ENCODE measurements at places on chromosomes 7 and 10. TPM values are rescaled to one million over a fixed set of nuclear protein-coding genes. Genes with fewer than 3 reads are reported as not detected.

GRCh38 chr10:101007915-101008822 is 8.6 kb downstream of the LZTS2 start:
- H3K4me3 ChIP-seq = no peak overlapping the region
- H3K36me3 ChIP-seq = no peaks in the 10 kb centered on the region
- peaks cover 7% of the 10 kb centered on the region for H3K4me1 ChIP-seq
- no peaks in the 10 kb centered on the region for H3K27me3 ChIP-seq
- H3K27ac ChIP-seq = no peak overlapping the region

DNA sequence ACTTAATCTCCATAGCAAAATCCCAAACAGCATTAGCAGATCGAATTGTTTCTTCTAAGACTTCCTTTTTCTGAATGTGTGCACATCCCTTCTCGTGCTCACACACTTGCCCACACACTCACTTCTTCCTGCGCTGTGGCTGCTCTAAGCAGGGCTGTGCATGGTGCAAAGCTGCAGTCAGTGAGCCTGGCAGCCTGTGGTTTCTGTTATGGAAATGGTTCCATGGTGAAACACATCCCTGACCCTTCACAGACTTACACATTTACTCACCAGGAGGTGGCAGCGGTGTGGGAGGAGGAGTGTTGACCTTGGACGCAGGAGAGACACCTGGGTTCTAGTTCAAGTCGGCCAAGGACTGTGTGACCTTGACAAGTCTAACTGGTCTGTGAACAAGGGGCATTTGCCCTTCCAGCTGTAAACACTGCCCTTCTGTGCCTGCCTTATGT is 24.9 kb downstream of the MTURN start:
- H3K4me3 ChIP-seq = no peak overlapping the region
- H3K27ac ChIP-seq = no peak overlapping the region
- DNase-seq = peak; percentile 66
- peaks cover 54% of the 10 kb centered on the region for H3K4me1 ChIP-seq

- H3K4me3 ChIP-seq = no peak overlapping the region
- no peaks in the 10 kb centered on the region for H3K4me1 ChIP-seq
- H3K36me3 ChIP-seq = no peaks in the 10 kb centered on the region
- DNase-seq = no peak
- H3K27ac ChIP-seq = no peak overlapping the region
- no peaks in the 10 kb centered on the region for H3K27me3 ChIP-seq
These were observed 953.9 kb upstream of the ZNF722 start for GRCh38 chr7:63044721-63045120.

GRCh38 chr7:100863406-100863950 is 3.7 kb upstream of the TRIP6 start:
- no peaks in the 10 kb centered on the region for H3K27me3 ChIP-seq
- DNase-seq = no peak
- H3K4me1 ChIP-seq = peaks cover 8% of the 10 kb centered on the region
- no peak overlapping the region for H3K4me3 ChIP-seq

GRCh38 chr7:503575-504111 is 16.0 kb downstream of the PDGFA start:
- H3K4me1 ChIP-seq = no peaks in the 10 kb centered on the region
- no peak overlapping the region for H3K4me3 ChIP-seq
- peaks cover 9% of the 10 kb centered on the region for H3K36me3 ChIP-seq
- DNase-seq = no peak
- H3K27ac ChIP-seq = no peak overlapping the region

DNA sequence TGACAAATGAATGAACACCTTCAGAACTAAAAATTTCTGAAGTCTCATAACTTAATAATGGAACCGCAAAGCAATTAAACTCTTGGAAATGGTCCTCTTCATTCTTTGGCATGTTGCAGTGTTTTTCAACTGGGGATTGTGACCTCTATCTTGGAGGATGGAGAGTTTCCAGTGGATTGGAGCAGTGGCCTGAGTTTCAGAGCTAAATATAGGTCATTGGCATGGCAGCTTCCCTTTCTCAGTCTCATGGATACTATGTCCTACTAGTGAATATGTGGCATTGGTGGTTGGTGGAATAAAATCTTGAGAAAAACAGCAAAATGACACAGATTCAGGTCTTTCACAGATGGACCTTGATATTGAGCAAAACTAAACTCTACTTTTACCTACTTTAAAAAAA is 24.1 kb upstream of the EPC1 start:
- H3K27ac ChIP-seq = no peak overlapping the region
- H3K27me3 ChIP-seq = no peaks in the 10 kb centered on the region
- no peak overlapping the region for H3K4me3 ChIP-seq
- peaks cover 17% of the 10 kb centered on the region for H3K36me3 ChIP-seq
- H3K4me1 ChIP-seq = peaks cover 52% of the 10 kb centered on the region
- no peak for DNase-seq

GRCh38 chr7:105769901-105770628 is 106.3 kb downstream of the ATXN7L1 start:
- H3K27ac ChIP-seq = no peak overlapping the region
- peak; percentile 13 for DNase-seq
- H3K36me3 ChIP-seq = peaks cover 3% of the 10 kb centered on the region
- no peak overlapping the region for H3K4me3 ChIP-seq

- H3K27me3 ChIP-seq = no peaks in the 10 kb centered on the region
- peaks cover 53% of the 10 kb centered on the region for H3K4me1 ChIP-seq
- peaks cover 2% of the 10 kb centered on the region for H3K36me3 ChIP-seq
- DNase-seq = peak; percentile 53
- no peak overlapping the region for H3K4me3 ChIP-seq
- peak overlapping the region; percentile 73 for H3K27ac ChIP-seq
These were observed 133.4 kb downstream of the MAD1L1 start for GRCh38 chr7:2099048-2099957.

- peaks cover 2% of the 10 kb centered on the region for H3K36me3 ChIP-seq
- H3K27ac ChIP-seq = peak overlapping the region; percentile 53
- no peak for DNase-seq
- peak overlapping the region; percentile 51 for H3K4me3 ChIP-seq
These were observed 64.5 kb downstream of the TMEM209 start for GRCh38 chr7:130140551-130141160.

DNA sequence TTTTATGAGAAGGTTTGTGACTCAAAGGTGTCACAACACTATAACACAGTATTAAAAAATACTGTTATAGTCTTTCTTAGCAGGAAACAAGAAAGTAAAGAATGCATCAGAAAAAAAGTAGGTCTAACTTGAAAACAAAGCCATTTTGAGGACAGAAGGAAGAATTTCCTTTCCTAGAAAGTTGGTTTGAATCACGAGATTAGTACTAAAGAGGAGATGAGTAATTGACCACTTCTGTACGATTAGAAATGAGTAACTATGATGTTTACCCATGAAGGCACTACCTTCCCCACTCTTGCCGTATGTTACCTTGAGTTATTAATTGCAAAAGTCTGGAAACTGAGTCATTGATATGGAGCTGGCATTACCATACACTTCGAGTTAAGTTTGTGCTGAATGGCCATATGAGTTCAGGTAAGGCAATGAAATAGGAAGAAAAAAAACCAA is 65.2 kb downstream of the FAM185A start:
- H3K4me1 ChIP-seq = peaks cover 8% of the 10 kb centered on the region
- no peak for DNase-seq
- peaks cover 11% of the 10 kb centered on the region for H3K36me3 ChIP-seq
- H3K27ac ChIP-seq = no peak overlapping the region

DNA sequence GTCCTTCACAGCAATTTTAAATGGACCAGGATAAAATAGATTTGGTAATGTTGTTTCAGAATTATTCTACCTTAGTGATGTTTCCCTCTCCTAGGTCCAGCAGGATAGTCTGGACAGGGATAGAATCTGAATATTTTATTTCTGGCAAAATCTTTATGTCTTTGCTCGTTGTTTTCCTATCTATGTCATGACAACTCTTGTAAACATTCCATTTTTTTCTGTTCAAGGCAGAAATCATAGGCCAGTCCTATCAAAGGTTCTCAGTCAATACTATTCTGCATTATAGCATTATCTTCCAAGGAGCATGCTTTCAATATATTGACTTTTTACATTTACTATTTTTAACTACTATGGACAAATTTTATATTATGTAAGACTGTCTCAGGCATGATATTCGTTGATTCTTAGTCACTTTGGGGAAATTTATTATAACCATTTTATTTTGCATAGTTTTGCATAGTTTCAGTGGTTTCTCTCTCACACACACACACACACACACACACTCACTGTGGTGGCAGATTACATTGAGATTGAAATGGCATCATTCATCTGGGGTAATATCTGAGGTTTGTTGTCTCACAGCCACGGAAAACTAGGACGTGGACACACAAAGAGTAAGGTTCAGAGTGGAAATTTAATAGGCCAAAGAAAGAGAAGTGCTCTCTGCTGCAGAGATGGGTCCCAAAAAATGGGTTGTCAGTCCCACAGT is 17.2 kb downstream of the TAS2R60 start:
- H3K4me3 ChIP-seq = no peak overlapping the region
- no peak overlapping the region for H3K27ac ChIP-seq
- H3K36me3 ChIP-seq = no peaks in the 10 kb centered on the region
- no peaks in the 10 kb centered on the region for H3K27me3 ChIP-seq
- peak; percentile 34 for DNase-seq

DNA sequence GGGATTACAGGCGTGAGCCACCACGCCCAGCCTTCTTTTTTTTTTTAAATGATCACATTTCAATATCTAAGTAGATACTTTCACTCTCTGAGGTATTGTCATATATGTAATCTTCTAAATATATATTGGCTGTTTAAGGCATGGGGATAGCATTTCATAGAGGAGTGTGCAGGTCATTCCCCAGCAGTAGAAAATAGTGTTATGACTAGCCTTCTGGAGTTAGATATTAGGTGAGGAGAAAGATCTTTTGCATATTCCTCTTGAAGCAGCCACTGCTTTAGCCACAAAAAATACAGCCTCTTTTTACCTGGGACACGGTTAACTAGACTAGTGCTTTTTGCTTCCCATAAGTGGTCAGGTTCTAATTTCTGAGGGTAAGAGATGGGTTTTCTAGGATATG is 28.9 kb downstream of the ADD3 start:
- H3K4me1 ChIP-seq = peaks cover 84% of the 10 kb centered on the region
- peaks cover 7% of the 10 kb centered on the region for H3K36me3 ChIP-seq
- peak overlapping the region; percentile 68 for H3K27ac ChIP-seq
- no peak for DNase-seq

DNA sequence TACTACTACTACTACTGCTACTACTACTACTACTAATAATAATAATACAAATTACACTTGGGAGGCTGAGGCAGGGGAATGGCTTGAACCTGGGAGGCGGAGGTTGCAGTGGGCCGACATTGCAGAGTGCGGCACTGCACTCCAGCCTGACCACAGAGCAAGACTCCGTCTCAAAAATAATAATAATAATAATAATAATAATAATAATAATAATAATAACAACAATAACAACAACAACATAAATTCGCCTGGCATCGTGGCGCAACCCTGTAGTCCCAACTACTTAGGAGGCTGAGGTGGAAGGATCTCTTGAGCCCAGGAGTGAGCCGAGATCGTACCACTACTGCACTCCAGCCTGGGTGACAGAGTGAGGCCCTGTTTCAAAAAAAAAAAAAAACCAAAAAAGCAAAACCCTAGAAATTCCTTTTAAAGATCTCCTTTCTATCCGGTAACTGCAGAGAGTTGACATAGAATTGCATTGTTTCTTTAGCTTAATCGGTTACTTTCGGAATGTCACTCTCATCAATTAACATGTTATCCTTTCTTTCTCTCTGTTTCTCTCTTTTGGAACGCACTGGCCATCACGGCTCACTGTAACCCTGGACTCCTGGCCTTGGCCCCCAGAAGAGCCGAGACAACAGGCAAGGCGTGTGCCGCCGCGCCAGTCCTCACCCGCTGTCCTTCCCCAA is 972 bp downstream of the PHYH start:
- H3K4me3 ChIP-seq = peak overlapping the region; percentile 79
- peaks cover 1% of the 10 kb centered on the region for H3K36me3 ChIP-seq
- peak overlapping the region; percentile 72 for H3K27ac ChIP-seq
- peaks cover 15% of the 10 kb centered on the region for H3K4me1 ChIP-seq
- no peaks in the 10 kb centered on the region for H3K27me3 ChIP-seq

- no peaks in the 10 kb centered on the region for H3K27me3 ChIP-seq
- H3K36me3 ChIP-seq = peaks cover 14% of the 10 kb centered on the region
- no peaks in the 10 kb centered on the region for H3K4me1 ChIP-seq
- H3K4me3 ChIP-seq = no peak overlapping the region
- no peak for DNase-seq
These were observed 83.7 kb upstream of the EFCAB10 start for GRCh38 chr7:105664816-105665525.

DNA sequence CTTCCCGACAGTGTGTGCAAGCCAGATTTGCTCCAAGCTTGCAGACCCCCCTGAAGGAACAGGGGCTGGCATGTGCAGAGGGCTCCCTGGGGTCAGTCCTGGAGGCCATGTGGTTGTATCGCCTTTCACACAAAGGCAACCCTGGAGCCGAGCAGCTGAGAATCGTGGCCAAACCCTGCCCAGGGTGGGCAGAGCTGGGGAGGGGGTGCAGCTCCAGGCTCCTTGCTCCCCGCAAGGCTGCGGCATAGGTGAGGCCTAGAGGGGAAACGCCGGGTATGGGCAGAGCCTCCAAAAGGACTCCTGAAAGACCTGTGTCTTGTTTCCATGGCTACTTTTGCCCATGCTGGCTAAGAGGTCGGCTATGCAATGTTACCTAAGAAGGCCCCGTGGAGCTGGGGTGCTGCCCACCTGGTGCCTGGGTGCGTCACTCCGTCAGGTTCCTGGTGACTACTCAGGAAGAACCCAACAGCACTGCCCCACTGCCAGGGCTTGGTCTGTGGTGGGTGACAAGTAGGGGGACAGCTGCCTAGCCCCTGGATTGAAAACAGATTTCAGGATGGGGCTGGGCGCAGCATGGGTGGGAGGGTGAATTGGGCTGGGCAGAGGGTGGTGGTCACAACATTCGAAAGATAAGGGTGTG is 171.0 kb upstream of the SHH start:
- peaks cover 6% of the 10 kb centered on the region for H3K27me3 ChIP-seq
- no peak overlapping the region for H3K4me3 ChIP-seq
- peaks cover 3% of the 10 kb centered on the region for H3K4me1 ChIP-seq
- H3K27ac ChIP-seq = no peak overlapping the region

- no peaks in the 10 kb centered on the region for H3K36me3 ChIP-seq
- H3K27ac ChIP-seq = no peak overlapping the region
- H3K4me1 ChIP-seq = no peaks in the 10 kb centered on the region
- DNase-seq = peak; percentile 2
- no peak overlapping the region for H3K4me3 ChIP-seq
- no peaks in the 10 kb centered on the region for H3K27me3 ChIP-seq
These were observed 509.9 kb downstream of the PARD3 start for GRCh38 chr10:34305189-34305588.

DNA sequence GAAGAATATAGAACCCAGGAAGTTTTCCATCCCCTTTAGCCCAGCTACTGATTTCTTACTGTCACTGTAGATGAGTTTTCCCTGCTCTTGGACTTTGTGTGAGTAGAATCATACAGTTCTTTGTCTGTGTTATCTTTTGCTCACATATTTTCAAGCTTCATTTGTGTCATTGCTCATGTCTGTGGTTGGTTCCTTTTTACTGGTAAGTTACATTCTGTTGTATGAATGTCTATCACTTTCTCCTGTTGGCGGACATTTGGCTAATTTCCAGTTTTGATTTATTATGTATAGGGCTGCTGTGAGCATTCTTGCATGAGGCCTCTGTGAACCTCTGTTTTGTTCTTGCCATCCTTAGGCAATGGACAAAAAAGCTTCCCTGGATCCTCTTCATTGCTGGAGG is 5.3 kb downstream of the GLRX3 start:
- H3K36me3 ChIP-seq = peaks cover 43% of the 10 kb centered on the region
- no peak overlapping the region for H3K4me3 ChIP-seq
- peaks cover 64% of the 10 kb centered on the region for H3K4me1 ChIP-seq

Gene OR2A1
- not detected for total RNA-seq

Gene TWIST1
- 0.20 TPM for total RNA-seq

Gene FOXL3
- total RNA-seq = not detected

Gene NHLRC2
- 23.9 TPM for total RNA-seq

Gene PIK3CG
- total RNA-seq = 26.8 TPM

Gene C7orf33
- not detected for total RNA-seq

Gene FRMD4A
- total RNA-seq = 2.1 TPM

Gene AVPI1
- total RNA-seq = 3.0 TPM

Gene LMBR1
- 42.7 TPM for total RNA-seq
